ENCODE measurements at places on chromosomes 11 and 22. TPM values are rescaled to one million over a fixed set of nuclear protein-coding genes. Genes with fewer than 3 reads are reported as not detected.

GRCh38 chr11:57649826-57650738 lies at the start of gene YPEL4:
Gene YPEL4, minus strand, starts transcription at chr11:57649912. Its CDS starts 2,805 bp downstream, at chr11:57647107.
- H3K27ac ChIP-seq, result peak within 1 kb of the TSS; percentile 98
- peak within 1 kb of the TSS; percentile 92 for H3K4me3 ChIP-seq
- H3K36me3 ChIP-seq, result no peaks in the 10 kb centered on the region
- peaks cover 42% of the 10 kb centered on the region for H3K27me3 ChIP-seq

- H3K4me3 ChIP-seq, result no peak overlapping the region
- no peak overlapping the region for H3K27ac ChIP-seq
- H3K27me3 ChIP-seq, result peaks cover 53% of the 10 kb centered on the region
- DNase-seq, result no peak
- no peaks in the 10 kb centered on the region for H3K36me3 ChIP-seq
Measured at GRCh38 chr11:70522593-70523311, 124.4 kb downstream of the CTTN start.

DNA sequence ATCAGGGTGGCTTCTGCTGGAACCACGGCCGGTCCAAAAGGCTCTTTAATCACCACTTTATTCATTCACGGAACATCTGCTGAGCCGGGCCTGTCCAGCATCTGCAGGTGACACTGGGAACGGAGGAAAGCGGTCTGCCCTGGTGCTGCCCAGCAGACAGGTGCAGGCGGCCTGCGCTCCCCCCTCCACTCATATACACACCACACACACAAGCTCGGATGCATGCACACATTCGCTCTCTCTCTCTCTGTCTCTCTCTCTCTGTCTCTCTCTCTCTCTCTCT lies 736.9 kb downstream of the BRD1 start:
- DNase-seq, result no peak
- peaks cover 13% of the 10 kb centered on the region for H3K27me3 ChIP-seq
- no peak overlapping the region for H3K4me3 ChIP-seq

GRCh38 chr11:3962406-3962840 lies 107.0 kb downstream of the STIM1 start:
- no peak for DNase-seq
- H3K4me1 ChIP-seq, result peaks cover 79% of the 10 kb centered on the region
- H3K27ac ChIP-seq, result no peak overlapping the region
- H3K27me3 ChIP-seq, result no peaks in the 10 kb centered on the region

GRCh38 chr11:94658386-94658785 lies 91.2 kb downstream of the PIWIL4 start:
- no peak overlapping the region for H3K27ac ChIP-seq
- H3K4me1 ChIP-seq, result peaks cover 4% of the 10 kb centered on the region
- peaks cover 12% of the 10 kb centered on the region for H3K27me3 ChIP-seq
- DNase-seq, result no peak
- H3K4me3 ChIP-seq, result no peak overlapping the region

DNA sequence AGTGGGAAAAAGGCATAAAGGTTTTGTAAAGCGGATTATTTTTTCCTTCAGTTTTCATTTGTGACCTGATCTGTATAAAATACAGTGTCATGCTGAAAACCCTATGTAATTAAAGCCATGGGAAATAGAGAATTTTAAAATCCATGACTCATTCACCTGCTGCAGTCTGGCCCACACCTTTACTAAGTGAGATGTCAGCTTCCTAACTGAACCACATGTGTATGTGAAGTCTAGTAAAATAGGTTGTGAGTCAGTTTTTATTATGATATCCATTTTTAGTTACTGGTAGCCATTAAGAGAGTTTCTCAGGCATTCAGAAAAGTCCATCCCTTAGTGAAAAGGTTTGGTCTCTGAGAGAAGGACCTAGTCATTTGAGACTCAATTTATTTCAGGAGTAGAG lies 60.9 kb downstream of the TRIM44 start:
- peaks cover 35% of the 10 kb centered on the region for H3K4me1 ChIP-seq
- no peak overlapping the region for H3K27ac ChIP-seq
- DNase-seq, result no peak
- H3K36me3 ChIP-seq, result peaks cover 15% of the 10 kb centered on the region
- H3K27me3 ChIP-seq, result no peaks in the 10 kb centered on the region
- H3K4me3 ChIP-seq, result no peak overlapping the region

DNA sequence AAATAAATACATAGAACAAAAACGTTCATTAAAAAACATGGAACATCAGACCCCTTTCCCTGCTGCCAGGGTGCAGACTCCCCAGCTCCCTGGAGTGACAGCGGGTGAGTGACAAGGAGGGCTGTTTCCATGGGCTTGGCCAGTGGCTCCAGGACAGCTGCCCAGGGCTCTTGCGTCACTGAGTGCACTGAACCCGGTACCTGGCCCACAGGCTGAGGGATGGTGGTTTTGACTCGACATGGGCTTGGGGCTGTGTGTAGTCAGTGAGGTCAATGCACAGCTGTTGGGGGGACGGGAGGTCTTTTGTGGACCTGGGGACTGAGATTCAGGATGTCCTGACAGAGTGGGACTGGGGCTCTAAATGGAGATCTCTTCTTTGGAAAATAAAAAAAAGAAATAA lies 142.1 kb upstream of the B3GAT1 start:
- no peak for DNase-seq
- peaks cover 10% of the 10 kb centered on the region for H3K27me3 ChIP-seq
- H3K36me3 ChIP-seq, result no peaks in the 10 kb centered on the region
- H3K4me3 ChIP-seq, result no peak overlapping the region

- no peak overlapping the region for H3K4me3 ChIP-seq
- no peak overlapping the region for H3K27ac ChIP-seq
- peaks cover 1% of the 10 kb centered on the region for H3K27me3 ChIP-seq
- DNase-seq, result no peak
- no peaks in the 10 kb centered on the region for H3K4me1 ChIP-seq
- H3K36me3 ChIP-seq, result no peaks in the 10 kb centered on the region
Measured at GRCh38 chr22:34210301-34210700, 290.0 kb upstream of the LARGE1 start.

- no peak for DNase-seq
- no peak overlapping the region for H3K4me3 ChIP-seq
- H3K36me3 ChIP-seq, result peaks cover 73% of the 10 kb centered on the region
- no peaks in the 10 kb centered on the region for H3K27me3 ChIP-seq
- no peak overlapping the region for H3K27ac ChIP-seq
- H3K4me1 ChIP-seq, result peaks cover 23% of the 10 kb centered on the region
Measured at GRCh38 chr11:88308576-88308975, 29.0 kb downstream of the CTSC start.

- peaks cover 5% of the 10 kb centered on the region for H3K27me3 ChIP-seq
- DNase-seq, result peak; percentile 44
- H3K27ac ChIP-seq, result peak overlapping the region; percentile 83
- H3K4me1 ChIP-seq, result peaks cover 22% of the 10 kb centered on the region
- no peak overlapping the region for H3K4me3 ChIP-seq
Measured at GRCh38 chr11:11036848-11037732, 179.2 kb upstream of the ZBED5 start.

DNA sequence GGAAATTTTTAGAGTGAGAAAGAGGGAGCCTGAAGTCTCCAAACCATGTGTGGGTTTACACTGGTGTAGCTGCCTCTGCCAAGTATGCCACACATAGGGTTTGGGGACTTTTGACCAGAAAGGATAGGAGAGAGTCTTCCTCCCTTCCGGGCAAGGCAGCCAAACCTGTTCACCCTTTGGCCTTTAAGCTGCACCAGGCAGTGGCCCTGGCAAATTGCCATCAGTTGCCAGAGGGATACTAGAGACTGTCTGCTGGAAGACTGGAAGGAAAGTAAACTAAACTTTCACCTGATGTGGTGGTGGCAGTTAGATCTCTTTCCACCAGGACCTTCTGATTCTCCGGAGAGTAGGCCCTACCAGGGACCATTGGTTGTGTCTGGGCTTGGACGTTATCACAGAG lies 1263.2 kb downstream of the FAM181B start:
- no peaks in the 10 kb centered on the region for H3K36me3 ChIP-seq
- no peaks in the 10 kb centered on the region for H3K27me3 ChIP-seq
- no peak for DNase-seq
- no peak overlapping the region for H3K27ac ChIP-seq
- no peak overlapping the region for H3K4me3 ChIP-seq
- no peaks in the 10 kb centered on the region for H3K4me1 ChIP-seq

DNA sequence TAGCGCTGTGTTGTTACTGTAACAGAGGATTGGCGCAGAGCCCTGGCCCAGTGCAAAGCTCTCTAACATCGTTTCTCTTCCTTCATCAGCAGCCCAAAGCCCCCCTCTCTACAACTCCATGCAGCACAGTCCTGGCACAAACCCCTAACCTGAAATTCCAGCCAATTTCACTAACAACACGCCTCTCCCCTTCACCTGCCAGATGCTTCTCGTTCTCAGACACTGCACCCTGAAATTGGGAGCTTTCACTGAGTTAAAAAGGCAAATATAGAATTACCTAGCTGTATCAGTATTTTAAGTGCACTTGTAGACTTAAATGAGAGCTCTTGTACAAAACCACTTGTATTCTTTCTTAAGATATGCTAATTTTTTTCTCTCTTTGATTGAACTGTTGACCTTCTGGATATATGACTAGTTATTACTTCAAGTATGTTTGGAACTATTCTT lies 16.3 kb downstream of the GRAP2 start:
- peak overlapping the region; percentile 84 for H3K4me3 ChIP-seq
- peak overlapping the region; percentile 97 for H3K27ac ChIP-seq
- H3K27me3 ChIP-seq, result no peaks in the 10 kb centered on the region
- DNase-seq, result no peak
- H3K4me1 ChIP-seq, result peaks cover 91% of the 10 kb centered on the region
- peaks cover 63% of the 10 kb centered on the region for H3K36me3 ChIP-seq

Gene RFPL3
- polyA plus RNA-seq, result not detected

Gene OR52I1
- polyA plus RNA-seq, result not detected

Gene MS4A5
- polyA plus RNA-seq, result not detected

Gene MRGPRX3
- polyA plus RNA-seq, result not detected

Data from naive thymus-derived CD8-positive, alpha-beta T cell (primary cell).